ENCODE measurements at places on chromosomes 12 and 14.
A peak's percentile ranks its signal among the peaks of the same experiment; 100 is the strongest.

DNA sequence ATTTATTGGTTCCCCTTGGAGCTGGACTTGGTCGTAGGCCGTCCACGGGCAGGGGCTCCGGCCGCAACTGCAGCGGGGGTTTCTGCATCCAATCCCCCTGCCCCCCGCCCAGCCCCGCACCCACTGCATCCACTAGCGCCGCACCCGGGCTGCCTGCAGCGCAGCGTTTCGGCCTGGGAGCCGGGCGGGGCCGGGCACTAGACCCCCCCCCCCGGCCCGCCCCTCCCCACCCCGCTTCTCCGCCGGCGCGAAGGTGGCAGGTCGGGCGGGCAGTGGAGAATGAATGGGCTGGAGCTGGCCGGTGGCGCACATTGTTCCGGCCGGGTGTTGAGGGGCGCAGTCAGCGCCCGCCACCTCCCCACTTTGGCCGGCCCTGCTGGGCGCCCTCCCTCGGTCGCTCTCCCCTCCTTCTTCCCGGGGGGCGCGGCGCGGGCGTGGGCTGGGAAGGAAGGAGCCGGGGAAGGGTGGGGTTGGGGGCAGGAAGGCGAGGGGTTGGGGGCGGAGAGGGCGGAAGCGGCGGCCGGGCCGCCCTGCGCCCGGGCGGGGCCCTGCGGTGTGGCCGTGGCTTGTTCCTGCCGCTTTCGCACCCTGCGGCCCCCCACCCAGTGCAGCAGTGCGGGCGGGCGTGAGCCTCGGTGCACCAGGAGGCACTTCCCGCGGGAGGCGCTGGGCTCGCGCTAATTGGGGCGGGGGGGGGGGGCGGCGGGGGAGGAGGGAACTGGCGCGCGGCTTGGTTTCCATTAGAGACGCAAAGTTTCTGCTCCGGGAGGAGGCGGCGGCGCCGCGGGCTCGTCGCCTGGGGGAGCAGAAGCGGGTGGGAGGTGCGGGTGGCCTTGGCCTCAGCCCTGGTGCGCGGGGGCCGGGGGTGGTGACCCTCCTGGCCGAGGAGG is 841 bp downstream of the CALM1 start:
- DNase-seq: peak; percentile 52

- DNase-seq: no peak
These were observed 555 bp upstream of the RTN1 start for GRCh38 chr14:59871166-59871495.

DNA sequence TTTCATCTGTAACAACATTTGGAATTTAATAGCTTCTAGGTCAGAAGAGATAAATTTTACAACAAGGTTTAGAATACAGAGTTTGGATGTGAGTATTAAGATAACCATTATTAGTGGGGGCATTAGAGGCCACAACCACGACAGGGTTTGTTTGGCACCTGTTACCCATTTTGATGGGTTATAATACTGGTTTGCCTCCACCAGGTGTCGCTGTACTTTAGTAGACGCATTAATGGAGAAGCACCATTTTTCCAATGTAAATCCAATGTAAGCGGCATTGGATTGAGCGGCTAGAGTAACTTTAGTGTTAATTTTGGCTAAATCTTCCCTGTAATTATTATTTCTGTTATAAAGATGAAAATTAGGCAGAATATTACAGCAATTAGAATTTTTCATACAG is 136.2 kb downstream of the SLCO1B3 start:
- no peak for DNase-seq

- no peak for DNase-seq
These were observed 16.0 kb downstream of the LRTM2 start for GRCh38 chr12:1836241-1836803.

GRCh38 chr14:69451941-69452340 is 32.6 kb upstream of the PLEKHD1 start:
- no peak for DNase-seq

- DNase-seq: peak; percentile 8
These were observed 80.5 kb upstream of the PCED1B start for GRCh38 chr12:46998811-46999368.

- no peak for DNase-seq
These were observed 10.9 kb downstream of the CLIP1 start for GRCh38 chr12:122411537-122411936.

DNA sequence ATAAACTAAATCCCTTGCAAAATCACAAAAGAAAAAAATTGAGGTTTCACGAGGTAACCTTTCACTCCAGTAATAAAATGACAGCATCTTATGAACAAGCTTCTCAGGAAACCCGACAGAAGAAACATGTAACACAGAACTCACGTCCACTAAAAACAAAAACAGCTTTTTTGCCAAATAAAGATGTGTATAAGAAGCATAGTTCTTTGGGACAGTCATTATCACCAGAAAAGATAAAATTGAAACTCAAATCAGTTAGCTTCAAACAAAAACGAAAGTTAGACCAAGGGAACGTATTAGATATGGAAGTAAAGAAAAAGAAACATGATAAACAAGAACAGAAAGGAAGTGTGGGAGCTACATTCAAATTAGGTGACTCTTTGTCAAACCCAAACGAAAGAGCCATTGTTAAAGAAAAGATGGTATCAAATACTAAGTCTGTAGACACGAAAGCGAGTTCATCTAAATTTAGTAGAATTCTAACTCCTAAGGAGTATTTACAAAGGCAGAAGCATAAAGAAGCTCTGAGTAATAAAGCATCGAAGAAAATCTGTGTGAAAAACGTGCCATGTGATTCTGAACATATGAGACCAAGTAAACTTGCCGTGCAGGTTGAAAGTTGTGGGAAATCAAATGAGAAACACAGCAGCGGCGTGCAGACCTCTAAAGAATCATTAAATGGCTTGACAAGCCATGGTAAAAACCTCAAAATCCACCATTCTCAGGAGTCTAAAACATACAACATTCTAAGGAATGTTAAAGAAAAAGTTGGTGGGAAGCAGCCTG is 25.8 kb downstream of the RESF1 start:
- DNase-seq: no peak

- no peak for DNase-seq
These were observed 41.5 kb upstream of the PLEKHG7 start for GRCh38 chr12:92661269-92661668.

DNA sequence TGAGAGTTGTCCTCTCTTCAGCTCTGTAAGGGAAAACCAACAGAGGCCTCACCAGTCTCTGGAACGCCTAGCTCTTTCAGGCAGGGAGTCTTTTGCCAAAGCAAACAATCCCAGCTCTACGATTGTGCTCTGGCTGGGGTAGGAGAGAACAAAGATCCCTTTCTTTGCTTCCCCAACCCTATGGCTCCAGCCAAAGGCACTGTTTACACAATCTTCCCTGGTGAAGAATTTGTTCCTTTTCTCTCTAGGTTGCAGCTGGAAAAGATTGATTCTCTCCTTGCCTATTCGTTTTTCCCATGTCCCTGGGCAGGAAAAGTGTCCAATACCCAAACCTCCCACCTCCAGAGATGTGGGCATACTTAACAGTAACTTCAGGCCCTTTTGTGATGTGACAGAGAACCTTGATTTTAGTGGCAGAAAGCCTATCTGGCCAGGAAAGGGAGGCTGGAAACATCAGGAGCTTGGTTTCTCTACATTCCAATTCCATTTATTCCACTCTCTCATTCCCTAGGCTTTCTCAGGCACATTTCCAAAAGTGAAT is 16.8 kb downstream of the ATP5MC2 start:
- no peak for DNase-seq

- no peak for DNase-seq
These were observed 130.2 kb upstream of the LRFN5 start for GRCh38 chr14:41476526-41476925.

DNA sequence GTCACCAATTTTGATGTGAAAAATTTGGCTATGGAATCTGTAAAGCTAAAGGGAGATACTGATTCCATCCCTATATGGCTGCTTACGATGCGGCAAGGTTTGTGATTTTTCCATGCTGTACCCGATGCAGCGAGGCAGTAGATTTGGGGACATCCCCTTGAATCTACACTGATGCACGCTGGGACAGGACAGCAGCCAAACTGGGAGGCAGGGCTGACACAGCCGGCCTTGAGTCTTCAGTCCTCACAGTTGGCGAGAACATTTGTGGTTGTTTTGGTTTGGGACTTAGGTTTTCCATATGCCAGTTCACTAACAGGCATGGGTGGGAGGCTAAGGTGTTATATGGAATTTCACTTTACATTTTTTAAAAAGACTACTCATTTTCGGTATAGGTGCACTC is 3.8 kb downstream of the GALNT16 start:
- DNase-seq: no peak
